Gastroesophageal sphincter (tissue), 4 donors: ENCODE measurements at places on chromosomes 2 and 18. TPM values are rescaled to one million over a fixed set of nuclear protein-coding genes. Genes with fewer than 3 reads are reported as not detected.

The KCNG3 gene
- total RNA-seq = not detected

The TUBA3E gene
- not detected for total RNA-seq

The CBLN2 gene
- total RNA-seq = not detected

The ANKRD36B gene
- 89.7 TPM for total RNA-seq

The RTP5 gene
- total RNA-seq = not detected

The AMER3 gene
- total RNA-seq = not detected

The LINC00305 gene
- not detected for total RNA-seq

The IGFBP5 gene
- 831 TPM for total RNA-seq

The CTAGE1 gene
- not detected for total RNA-seq

The ADGRF3 gene
- total RNA-seq = not detected

The DSC2 gene
- 1.4 TPM for total RNA-seq

The TBC1D8 gene
- 20.6 TPM for total RNA-seq

The SCN1A gene
- total RNA-seq = not detected

The PROKR1 gene
- total RNA-seq = 0.08 TPM

The SNTG2 gene
- total RNA-seq = 7.9 TPM

The TTLL4 gene
- total RNA-seq = 10.5 TPM

The CCDC68 gene
- 4.7 TPM for total RNA-seq

The HSBP1L1 gene
- total RNA-seq = 10.9 TPM

The GALNT13 gene
- total RNA-seq = 0.16 TPM

The NOSTRIN gene
- total RNA-seq = 17.0 TPM

The TNFRSF11A gene
- total RNA-seq = 1.3 TPM

The SLC40A1 gene
- total RNA-seq = 68.2 TPM

The GPBAR1 gene
- total RNA-seq = 0.93 TPM

The ZNF513 gene
- total RNA-seq = 6.6 TPM
